Dermis microvascular lymphatic vessel endothelial cell (primary cell): ENCODE measurements at places on chromosomes 1 and 21. TPM values are rescaled to one million over a fixed set of nuclear protein-coding genes. Genes with fewer than 3 reads are reported as not detected.

DNA sequence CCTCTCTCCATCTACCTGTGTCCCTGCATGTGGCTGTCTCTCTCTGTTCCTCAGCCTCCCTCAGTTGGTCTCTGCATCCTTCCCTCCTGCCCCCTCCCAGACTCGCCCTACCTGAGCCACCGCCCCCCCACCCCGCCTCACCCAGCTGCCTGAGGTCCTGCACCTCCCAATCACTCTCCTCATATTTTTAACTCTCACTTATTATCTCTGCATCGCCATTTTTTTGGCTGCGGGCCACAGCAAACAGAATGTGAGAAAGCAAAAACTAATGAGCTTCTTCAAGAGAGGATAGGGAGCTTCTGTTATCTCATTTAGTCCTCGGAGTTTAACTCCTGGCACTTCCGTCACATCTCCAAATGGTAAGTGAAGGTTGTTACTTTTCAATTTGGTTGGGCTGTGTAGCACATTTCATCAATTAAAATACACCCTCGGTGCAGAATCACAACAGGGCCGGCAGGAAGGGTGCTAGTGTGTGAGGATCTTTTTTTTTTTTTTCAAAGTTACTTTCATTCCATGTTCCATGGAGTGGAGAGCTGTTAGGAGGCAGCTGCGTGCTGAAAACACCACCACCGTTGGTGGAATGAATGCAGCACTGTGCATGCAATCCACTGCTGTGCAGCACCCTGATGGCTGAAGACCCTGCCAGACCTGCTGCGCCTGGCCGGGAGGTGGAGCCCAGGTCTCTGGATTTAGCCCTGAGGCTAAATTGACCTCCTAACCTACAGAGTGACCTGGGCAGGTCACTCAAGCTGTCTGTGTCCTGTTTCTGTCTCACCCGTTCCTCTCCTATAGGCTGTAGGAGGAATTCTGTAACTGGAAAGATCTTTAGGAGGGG lies 157.2 kb upstream of the NFIA start:
- DNase-seq: no peak

DNA sequence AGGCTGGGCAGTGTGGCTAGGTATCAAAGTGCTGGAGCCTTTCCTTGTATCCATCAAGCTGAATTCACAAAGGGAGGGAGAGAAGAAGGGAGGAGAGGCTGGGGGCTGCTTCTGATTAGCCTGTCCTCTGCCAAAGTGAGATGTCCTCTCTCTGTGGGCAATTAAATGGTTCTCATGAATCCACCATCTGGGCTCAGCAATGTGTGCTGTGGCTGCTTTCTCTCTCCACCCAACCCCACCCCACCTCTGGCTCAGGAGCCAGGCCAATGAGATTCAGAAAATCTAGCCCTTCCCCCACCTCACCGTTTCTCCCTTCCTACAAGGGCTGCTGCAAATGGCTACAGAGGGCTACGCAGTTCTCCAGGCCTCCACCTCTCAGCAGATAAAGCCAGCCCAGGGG lies 154.6 kb downstream of the TENT5C start:
- DNase-seq: no peak

- DNase-seq: no peak
These were observed 8.0 kb downstream of the ADGRL2 start for GRCh38 chr1:81808760-81809159.

The F13B gene
- not detected in 2 replicates for total RNA-seq

GRCh38 chr1:117656202-117656641 lies 50.4 kb downstream of the TENT5C start:
- DNase-seq: no peak

DNA sequence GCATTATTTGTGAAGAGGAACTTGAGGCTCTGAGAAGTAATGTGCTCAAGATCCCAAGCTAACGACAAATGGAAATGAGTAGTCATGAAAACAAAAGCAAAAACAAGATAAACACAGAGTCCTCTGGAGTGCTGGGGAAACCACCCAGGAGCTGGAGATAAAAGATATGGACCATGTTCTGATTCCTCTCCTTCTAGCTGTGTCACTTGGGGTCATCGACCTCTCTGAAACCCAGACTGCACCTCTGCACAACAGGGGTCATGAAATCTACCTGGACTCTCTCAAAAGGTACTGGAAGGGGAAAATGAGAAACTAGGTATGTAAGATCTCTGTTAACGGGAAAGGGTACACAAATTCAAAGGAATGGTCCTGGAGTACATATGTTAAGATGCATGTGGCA lies 6.5 kb downstream of the PGLYRP4 start:
- no peak for DNase-seq

The PLA2G2C gene
- total RNA-seq: not detected in 2 replicates

DNA sequence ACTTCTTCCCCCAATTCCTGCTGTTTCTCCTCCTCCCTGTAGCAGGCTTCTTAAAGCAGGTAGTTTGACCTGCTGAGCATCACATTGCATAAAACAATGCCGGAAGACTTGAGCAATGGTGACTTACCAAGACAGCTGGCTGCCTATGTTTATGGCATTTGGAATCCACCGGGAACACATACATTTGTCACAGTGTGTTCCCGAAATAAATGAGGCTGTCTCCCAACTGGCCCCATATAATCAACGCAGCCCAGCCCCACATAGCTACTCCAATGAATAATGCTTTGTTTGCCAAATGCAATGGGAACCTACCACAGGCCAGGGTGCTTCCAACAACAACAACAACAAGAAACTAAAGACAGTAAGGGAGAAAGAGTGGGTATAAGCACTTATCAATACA lies 186.1 kb upstream of the MAP1LC3C start:
- no peak for DNase-seq

The PGLYRP3 gene
- total RNA-seq: not detected in 2 replicates

The MYCL gene
- 0.38 and 0.39 TPM in 2 replicates for total RNA-seq

The MROH9 gene
- not detected in 2 replicates for total RNA-seq

The TEX38 gene
- total RNA-seq: not detected in 2 replicates

DNA sequence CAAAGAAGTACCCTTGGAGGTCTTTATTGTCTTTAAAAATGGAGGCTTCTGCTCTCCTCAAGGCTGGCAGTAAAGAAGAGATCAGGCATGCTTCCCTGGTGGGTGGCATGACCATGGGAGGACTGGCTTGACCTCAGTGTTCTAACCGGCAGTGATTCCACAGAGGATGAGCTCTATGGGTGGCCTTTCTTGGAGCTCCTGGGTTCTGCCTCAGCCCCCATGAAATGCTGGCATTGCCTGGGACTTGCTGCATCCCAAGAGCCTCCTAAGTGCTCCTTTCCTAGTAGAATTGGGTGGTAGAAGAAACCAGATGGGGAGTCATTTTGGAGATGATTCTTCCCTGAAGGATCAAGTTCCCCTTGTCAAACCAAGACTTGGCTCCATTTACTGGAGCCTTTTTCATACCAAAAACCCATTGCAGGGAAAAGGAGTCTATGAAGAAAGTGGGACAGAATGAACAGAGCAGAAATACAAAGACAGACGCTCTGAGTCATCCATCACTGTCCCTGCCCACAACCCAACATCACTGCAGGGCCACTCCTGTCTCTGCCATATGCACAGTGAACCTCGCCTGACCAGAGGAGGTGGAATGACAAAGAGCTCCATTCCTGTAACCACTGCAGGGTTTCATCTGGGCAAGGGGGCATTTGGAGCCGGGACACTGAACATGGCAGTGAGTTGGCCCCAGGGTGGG lies 42.4 kb downstream of the RIMS3 start:
- DNase-seq: no peak
